ENCODE measurements at places on chromosomes 5 and 9.

GRCh38 chr5:67814569-67815311, 400.8 kb upstream of the PIK3R1 start:
- DNase-seq: no peak

- no peak for DNase-seq
Measured at GRCh38 chr9:114300846-114301797, 21.8 kb upstream of the ORM1 start.

- no peak for DNase-seq
Measured at GRCh38 chr9:123716339-123716945, 213.5 kb downstream of the DENND1A start.

DNA sequence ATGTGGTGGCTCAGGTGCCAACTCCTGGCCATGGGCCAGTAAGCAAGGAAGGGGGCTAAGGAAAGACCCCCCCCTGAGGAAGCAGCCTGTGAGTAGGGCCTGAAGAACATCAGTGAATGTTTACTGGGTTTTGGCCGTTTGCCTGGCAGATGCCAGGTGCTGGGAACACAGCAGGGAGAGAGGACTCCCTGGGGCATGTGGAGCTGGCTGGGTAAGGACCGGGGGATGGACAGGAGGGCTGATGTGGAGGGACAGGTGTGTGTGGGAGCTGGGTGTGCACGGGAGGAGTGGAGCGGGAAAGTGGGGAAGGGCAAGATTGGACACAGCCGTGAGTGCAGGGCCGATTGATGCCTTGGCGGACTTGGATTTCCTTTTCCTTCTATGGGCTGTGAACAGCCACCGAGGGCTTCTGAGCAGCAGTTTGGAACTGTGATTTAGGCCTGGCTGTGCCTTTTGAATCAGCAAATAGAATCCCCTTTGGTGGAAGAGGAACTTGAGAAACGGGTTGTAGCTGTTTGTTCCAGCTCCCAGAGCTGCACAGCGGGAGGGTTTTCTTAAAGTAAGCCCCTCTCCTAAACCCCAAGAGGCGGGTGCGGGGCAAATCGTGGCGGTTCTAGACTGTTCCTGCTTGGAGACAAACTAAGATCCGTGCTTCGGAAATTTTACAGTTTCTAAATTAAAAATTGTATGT, 3.1 kb downstream of the HMCN2 start:
- no peak for DNase-seq

Data from T-helper 22 cell (primary cell).